ENCODE measurements at places on chromosomes 2 and 18.

- H3K4me1 ChIP-seq: no peaks in the 10 kb centered on the region
- H3K27ac ChIP-seq: no peak overlapping the region
- peaks cover 5% of the 10 kb centered on the region for H3K27me3 ChIP-seq
These were observed 268.5 kb downstream of the SH3BP4 start for GRCh38 chr2:235220331-235220730.

DNA sequence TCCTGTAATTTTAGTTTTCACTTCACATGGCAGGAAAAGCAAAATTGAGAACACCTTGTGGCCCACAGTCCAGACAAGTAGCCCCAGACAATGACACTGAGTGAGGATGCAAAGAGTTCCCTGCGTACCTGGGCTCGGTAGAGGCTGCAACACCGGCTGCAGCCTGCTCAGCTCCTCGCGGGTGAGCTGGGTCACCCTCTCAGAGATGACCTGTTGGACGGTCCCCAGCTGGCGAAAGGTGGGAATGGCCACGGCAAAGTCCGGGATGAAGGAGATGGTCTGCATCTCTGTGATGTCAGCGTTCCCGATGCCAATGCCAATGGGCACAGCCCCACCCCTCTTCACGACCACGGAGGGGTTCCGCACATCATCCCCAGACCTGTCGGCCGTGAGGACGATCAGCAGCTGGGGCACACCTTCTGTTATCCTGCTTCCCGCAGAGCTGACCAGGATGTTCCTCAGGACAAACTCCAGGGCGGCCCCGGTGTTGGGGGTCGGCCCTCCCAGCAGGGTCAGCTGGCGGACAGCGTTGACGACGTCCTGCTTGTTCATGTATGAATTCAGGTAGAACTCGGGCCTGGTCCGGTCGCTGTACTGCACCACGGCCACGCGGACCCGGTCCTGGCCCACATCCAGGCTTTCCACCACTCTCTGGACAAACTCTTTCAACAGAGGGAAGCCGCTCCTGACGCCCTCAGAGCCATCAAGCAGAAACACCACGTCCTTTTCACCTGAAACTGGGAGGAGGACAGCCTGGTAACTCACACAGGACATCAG is 39.5 kb downstream of the COL6A3 start:
- no peaks in the 10 kb centered on the region for H3K27me3 ChIP-seq
- H3K36me3 ChIP-seq: no peaks in the 10 kb centered on the region
- H3K4me1 ChIP-seq: no peaks in the 10 kb centered on the region
- H3K4me3 ChIP-seq: no peak overlapping the region
- DNase-seq: no peak

GRCh38 chr2:43255296-43255910 is 29.0 kb upstream of the ZFP36L2 start:
- no peak overlapping the region for H3K27ac ChIP-seq
- no peak for DNase-seq
- peaks cover 7% of the 10 kb centered on the region for H3K36me3 ChIP-seq
- no peaks in the 10 kb centered on the region for H3K27me3 ChIP-seq
- H3K4me1 ChIP-seq: no peaks in the 10 kb centered on the region

GRCh38 chr2:55459279-55459678 is 39.6 kb upstream of the CCDC88A start:
- no peaks in the 10 kb centered on the region for H3K27me3 ChIP-seq
- no peaks in the 10 kb centered on the region for H3K36me3 ChIP-seq
- DNase-seq: no peak
- H3K4me1 ChIP-seq: no peaks in the 10 kb centered on the region

GRCh38 chr2:60844105-60844504 is 37.3 kb upstream of the REL start:
- no peaks in the 10 kb centered on the region for H3K36me3 ChIP-seq
- peaks cover 2% of the 10 kb centered on the region for H3K27me3 ChIP-seq

DNA sequence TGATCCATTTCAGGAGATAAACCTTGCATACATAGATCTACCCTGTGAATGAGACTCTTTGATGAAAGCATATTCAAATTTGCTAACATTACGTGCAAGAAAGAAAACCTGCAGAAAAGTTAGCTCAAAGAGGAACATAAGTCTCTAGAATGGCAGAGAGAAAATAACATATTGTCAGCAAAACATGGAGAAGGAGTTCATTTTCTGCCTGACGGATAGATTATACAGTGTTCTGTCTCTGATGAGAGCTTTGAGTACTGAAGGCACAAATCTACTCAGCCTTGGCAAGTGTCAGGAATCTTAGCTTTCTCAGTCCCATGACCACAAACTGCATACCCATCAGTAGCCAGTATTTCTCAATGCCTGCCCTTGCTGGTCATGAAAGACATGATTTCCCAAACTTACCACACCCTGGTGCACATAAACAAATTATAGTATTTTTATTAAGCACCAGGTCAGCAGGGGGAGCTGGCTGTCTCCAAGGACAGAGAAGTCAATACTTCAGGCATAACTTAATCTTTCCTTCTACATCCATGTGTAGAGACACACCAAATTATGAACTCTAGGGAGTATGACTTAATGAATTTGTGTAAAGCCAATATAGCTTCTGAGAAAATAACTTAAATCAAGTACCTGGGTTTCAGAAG is 401.2 kb upstream of the SOX11 start:
- no peaks in the 10 kb centered on the region for H3K27me3 ChIP-seq
- no peaks in the 10 kb centered on the region for H3K36me3 ChIP-seq
- H3K4me3 ChIP-seq: no peak overlapping the region
- DNase-seq: no peak
- H3K4me1 ChIP-seq: no peaks in the 10 kb centered on the region
- no peak overlapping the region for H3K27ac ChIP-seq

- no peak overlapping the region for H3K4me3 ChIP-seq
- no peak for DNase-seq
- no peaks in the 10 kb centered on the region for H3K36me3 ChIP-seq
- no peaks in the 10 kb centered on the region for H3K27me3 ChIP-seq
- no peaks in the 10 kb centered on the region for H3K4me1 ChIP-seq
These were observed 180.5 kb downstream of the VWC2L start for GRCh38 chr2:214591366-214591765.

DNA sequence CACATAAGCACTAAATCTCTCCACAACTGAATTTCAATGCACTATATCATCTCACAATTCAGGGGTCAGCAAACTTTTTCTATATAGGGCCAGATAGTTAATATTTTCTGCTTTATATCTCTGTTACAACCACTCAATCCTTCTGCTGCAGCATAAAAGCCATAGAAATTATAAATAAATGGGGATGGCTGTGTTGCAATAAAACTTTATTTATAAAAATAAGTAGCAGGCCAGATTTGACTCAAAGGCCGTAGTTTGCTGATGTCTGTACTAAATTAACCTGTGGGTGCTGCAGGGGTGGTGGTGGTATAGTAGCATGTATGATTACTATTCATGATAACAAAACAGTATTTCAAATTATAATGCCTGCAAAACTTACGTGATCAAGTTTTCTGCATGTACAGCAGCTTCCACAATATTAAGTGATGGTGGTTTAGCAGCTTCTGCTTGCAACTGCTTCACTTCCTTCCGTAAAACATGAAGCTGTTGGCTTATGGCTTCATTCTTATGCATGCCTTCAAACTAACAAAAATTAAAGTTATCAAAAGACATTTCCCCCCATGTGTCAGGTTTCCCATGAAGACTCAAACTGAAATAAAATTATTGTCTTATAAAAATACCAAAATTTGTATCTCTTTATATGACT is 64.1 kb downstream of the SIGLEC15 start:
- H3K4me1 ChIP-seq: no peaks in the 10 kb centered on the region
- H3K36me3 ChIP-seq: peaks cover 21% of the 10 kb centered on the region
- H3K27me3 ChIP-seq: no peaks in the 10 kb centered on the region
- DNase-seq: no peak

- DNase-seq: no peak
- peaks cover 17% of the 10 kb centered on the region for H3K4me1 ChIP-seq
- no peaks in the 10 kb centered on the region for H3K36me3 ChIP-seq
- no peak overlapping the region for H3K4me3 ChIP-seq
These were observed 41.6 kb upstream of the NRP2 start for GRCh38 chr2:205640716-205641115.

DNA sequence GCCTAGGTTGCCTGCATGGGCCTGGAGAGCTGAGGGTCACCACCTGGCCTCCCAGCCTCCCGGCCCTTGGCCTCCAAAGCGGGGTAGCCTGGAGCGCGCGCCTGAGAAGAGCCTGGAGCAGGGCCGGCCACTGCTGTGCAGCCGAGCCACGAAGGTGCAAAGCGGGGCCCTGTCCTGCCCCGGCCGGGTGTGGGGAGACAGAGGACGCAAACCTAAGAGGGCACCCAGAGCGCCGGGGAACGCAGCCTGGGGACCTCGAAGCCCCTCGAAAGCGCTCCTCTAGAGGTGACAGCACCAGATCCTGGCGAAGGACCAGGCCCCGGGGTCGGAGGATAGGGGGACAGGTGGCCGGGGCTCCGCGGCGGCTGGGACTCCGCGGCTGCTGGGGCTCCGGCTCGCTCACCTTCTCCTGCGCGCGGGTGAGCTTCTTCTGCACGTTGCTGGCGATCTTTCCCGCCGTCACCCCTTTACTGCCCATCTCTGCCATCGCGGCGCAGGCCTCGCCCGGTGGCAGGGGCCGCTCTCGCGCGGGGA is 430 bp downstream of the BIN1 start:
- peaks cover 37% of the 10 kb centered on the region for H3K27me3 ChIP-seq
- H3K4me3 ChIP-seq: peak overlapping the region; percentile 76
- no peaks in the 10 kb centered on the region for H3K36me3 ChIP-seq
- peaks cover 6% of the 10 kb centered on the region for H3K4me1 ChIP-seq

- no peak overlapping the region for H3K27ac ChIP-seq
- no peaks in the 10 kb centered on the region for H3K27me3 ChIP-seq
- H3K4me1 ChIP-seq: no peaks in the 10 kb centered on the region
- DNase-seq: no peak
These were observed 49.4 kb downstream of the TSPYL6 start for GRCh38 chr2:54206596-54206995.

- no peaks in the 10 kb centered on the region for H3K4me1 ChIP-seq
- H3K27me3 ChIP-seq: no peaks in the 10 kb centered on the region
- H3K36me3 ChIP-seq: peaks cover 2% of the 10 kb centered on the region
- H3K4me3 ChIP-seq: no peak overlapping the region
- DNase-seq: no peak
These were observed 6.1 kb upstream of the SNORC start for GRCh38 chr2:232863996-232864395.

- H3K27me3 ChIP-seq: peaks cover 11% of the 10 kb centered on the region
- no peak overlapping the region for H3K27ac ChIP-seq
- DNase-seq: no peak
- no peak overlapping the region for H3K4me3 ChIP-seq
These were observed 31.4 kb downstream of the MYO5B start for GRCh38 chr18:50163505-50163904.

All from activated T-helper 1 cell treated with anti-CD3 and anti-CD28 coated beads, Interleukin-12 subunit alpha, Interleukin-12 subunit beta, Interleukin-2, Interleukin-4 antibody, amounts not matched to agents 30 ng/mL and 10 ng/mL and 1 ng/mL, durations not matched to agents 14 hours and 24 hours and 36 hours (primary cell).